ENCODE measurements at places on chromosomes 2 and 18.

DNA sequence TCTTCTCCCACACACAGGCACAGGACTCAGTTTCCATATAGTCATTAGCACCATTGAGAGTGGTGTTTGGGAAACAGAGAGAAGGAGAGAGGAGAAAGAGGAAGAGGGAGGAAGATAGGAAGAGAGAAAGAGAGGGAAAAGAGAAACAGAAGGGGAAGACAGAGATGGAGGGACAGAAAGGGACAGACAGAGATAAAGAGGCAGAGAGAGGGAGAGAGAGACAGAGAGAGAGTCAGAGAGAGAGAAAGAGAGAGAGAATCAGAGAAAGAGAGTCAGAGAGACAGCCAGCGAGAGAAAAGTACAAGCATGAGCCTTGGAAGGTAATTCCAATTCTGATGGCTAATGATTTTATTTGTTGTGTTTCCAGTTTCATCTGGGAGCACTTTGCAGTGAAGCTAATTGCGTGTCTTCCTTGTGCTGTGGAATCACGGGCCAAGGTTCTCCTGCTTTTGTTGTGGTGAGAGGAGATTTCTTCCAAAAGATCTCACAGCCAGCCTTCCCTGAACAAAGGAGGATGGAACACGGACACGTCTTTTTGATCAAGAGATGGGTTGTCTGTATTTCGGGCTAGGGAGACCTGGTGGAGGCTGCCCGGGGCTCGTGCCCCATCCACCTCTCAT, 153.6 kb upstream of the TWIST2 start:
- DNase-seq, result no peak

GRCh38 chr2:8000870-8001269, 681.0 kb upstream of the ID2 start:
- DNase-seq, result no peak

GRCh38 chr18:55106466-55106865, 147.2 kb upstream of the CCDC68 start:
- DNase-seq, result no peak

DNA sequence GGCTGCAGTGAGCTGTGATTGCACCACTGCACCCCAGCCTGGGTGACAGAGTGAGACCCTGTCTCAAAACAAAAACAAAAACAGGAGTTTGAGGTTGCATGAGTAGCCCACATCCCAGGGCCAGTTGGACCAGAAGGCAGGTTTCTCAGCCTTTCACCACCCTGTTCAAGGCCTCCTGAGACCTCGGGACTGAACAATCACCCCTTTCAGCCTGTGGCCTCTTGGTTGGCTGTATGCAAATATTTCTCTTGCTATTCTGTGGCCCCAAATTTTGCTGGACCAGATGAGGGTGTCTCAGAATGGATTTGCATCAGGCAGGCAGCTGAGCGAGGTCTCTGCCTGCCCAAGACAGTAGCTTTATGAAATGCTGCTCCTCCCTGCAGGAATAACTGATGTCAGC, 56.9 kb downstream of the DPYSL5 start:
- no peak for DNase-seq

- peak; percentile 51 for DNase-seq
Observed at GRCh38 chr2:62577994-62578781, 72.2 kb upstream of the TMEM17 start.

DNA sequence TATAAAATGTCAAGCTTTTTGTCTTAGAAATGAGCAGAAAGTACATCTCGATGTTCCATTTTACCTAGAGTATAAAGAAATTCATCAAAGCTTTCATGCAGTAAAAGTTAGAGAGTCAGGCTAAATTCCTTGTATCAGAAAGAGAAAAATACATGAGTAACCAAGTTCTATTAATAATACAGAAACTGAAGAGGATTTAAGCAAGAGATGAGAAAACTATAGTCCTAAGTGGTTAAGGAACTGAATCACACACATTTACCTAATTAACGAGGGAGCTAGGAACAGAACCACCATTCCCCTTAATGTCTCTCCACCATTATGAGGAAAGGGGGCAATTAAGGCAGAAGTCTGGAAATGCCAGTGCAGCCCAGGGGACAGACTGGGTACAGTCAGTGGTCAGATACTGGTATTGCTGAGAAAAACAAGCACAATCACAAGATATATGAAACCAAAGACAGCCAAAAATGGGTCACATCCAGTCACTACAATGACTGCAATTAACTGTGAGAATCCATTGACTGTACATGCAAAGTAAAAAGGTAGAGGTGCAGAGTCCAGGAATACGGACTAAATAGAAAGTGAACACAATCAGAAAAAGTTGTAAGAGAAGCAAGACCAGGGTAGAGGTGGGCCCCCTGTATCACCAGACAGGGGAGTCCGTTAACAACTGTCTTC, 23.9 kb downstream of the MAP4K3 start:
- no peak for DNase-seq

GRCh38 chr2:46555011-46555410, 75.6 kb downstream of the TMEM247 start:
- no peak for DNase-seq

DNA sequence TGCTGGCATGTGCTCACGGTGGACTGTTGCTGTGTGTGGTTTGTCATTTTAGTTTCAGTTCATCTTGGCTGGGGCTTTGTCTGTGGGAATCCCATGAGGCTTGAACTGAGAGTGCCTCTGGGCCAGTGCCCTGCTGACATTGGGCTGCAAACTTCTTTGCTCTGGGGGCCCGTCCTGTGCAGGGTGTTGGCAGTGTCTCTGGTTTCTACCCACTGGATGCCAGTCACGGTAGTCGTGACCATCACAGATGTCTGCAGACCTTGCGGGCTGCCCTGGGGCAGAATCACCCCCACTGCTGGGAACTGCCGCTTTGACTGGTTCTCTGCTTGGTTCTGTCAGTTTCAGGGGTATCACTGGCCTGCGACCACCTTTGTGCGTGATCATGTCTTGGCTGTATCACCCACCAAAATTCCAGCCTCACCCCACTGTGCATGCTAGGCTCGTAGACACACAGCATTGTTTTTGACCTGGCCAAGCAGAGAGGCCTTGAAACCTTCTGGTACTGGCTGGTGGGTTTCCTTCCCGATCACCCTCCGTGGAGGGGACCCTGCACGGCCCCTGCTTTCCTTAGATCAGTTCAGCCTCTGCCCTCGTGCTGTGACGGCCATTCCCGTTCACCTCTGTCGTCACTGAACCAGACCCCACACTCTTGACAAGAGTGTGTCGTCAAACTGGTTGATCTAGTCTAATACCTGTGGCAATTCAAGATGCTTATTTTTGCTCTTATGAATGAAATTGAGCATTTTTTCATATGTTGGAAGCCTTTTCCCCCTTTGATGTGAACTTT, 57.6 kb downstream of the KCNG2 start:
- DNase-seq, result no peak

DNA sequence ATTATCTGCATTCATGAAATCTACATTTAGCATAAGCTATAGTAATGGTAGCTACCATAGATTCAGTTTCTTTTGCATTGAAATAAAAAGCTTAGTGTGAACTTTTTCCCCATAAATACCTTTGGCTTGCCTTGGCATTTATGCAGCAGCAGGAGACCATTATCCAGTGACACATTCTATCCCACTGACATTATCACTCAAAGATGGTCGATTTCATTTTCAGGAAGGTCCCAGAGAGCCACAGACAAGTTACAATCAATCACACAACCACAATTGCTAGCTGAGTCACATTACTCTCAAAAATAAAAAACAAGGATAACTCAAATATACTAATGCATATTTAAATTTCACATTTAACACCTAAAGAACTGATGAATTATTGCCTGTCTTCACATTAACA, 512.7 kb upstream of the CDH2 start:
- DNase-seq, result no peak

DNA sequence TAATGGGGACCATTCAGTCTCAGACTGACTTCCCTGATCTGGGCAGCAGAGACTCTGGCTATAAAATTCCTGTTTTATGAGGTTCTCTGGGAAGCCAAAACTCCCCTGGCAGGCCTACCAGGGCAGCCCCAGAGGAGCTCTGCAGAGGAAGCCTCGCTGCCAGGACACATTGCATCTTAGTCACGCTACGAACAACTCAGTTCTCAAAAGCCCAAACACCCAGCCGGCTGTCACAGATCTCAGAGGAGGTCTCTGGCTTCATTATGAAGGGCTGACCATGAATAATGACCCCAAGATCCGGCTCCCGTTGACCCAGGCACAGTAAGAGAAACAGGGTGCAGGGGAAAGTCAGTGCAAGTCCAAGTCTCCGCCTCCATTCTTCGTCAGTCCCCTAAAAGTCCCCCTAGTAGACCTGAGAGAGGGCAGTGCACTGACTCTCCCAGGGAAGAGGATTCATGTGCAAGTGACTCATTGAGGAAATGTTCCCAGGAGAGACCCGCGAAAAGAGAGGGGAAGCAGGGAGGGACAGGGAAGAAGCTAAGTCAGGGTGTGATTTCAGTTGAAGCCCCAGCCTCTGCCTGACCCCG, 212.3 kb downstream of the CYP26B1 start:
- DNase-seq, result no peak

DNA sequence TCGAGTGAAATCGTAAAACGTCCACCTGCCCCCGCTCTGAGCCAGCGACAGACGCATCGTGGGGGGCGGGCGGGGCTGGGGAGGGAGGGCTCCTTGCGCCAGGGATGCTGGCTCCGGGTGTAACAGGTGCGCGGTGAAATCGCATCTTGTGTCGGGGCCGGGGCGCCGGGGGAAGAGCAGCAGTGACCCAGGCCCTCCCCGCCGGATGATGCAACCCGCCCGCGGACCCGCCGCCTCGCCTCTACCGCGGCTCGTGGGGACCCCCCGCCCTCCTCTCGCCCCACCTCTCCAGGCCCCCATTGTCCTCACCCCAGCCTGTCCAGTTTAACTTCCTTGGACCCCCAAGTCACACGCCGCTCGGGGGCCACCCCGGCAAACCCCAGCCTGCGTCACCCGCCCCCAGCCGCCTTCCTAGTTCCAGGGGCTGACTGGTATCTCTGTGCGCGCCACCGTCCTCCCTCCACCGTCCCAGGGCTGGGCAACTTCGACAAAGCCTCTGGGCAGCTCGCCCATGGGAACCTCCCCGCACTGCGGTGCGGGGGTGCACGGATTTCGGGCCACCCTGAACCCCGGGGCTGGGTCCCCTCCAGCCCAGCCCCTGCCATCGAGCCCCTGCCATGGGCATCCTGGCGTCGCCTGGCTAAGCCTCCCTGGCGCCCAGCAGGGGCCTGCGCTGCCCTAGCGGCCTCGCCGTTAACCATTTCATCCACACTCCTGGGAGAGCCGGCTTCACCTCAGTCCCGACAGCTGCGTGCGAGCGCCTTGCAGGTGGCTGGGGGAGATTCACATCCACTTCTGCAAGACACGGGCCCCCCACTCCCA, 799 bp upstream of the KIF1A start:
- DNase-seq, result no peak

DNA sequence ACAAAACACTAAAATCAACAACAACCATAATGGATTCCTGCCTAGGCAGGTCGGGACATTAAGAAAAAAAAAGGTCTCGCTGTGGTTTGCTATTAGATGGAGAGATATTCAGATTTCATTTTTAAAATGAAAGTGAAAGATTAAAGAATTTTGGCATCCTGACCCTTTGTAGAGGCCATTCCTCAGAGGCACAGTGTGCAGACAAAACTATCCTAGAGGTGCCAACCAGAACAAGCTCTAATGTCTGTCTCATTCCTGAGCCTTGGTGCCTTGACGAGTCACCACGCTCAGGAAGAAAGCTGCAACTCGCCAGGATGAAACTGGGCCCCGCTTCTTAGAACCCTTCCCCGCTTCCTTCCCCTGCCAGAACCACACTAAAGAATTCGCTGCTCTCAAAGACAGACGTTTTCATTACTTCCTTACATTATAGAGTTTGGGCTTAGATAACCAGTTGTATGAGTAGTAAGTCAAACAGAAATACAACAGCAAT, 156.0 kb downstream of the TGIF1 start:
- DNase-seq, result peak; percentile 23

GRCh38 chr2:172096626-172097547, 5.8 kb downstream of the DLX2 start:
- peak; percentile 82 for DNase-seq

- DNase-seq, result no peak
Observed at GRCh38 chr2:23518481-23519333, 133.7 kb downstream of the KLHL29 start.

GRCh38 chr2:186695081-186695756, 1.4 kb downstream of the FAM171B start:
- DNase-seq, result peak; percentile 31

- no peak for DNase-seq
Observed at GRCh38 chr2:232276733-232277313, 101.7 kb upstream of the ALPP start.

DNA sequence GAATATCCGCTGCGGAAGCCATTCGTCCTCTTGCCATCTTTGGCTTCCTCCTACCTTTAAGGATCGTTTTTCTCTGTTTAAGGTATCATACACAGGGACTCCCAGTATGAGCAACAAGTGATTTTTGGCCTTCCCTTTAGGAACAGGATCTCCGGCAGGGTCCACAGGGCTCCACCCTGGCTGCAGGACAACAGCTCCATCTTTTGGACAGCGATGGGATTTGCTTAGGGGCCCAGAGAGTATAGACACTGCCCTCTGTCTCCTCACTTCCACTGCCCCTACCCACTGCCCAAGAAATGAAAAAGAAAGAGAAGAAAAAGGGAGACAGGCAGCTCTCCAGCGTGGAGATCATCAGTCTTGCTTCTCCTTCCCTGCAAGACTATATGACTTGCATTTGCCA, 224.5 kb downstream of the UXS1 start:
- DNase-seq, result no peak

GRCh38 chr18:26304511-26304910, 78.3 kb downstream of the TAF4B start:
- no peak for DNase-seq

GRCh38 chr2:6054161-6054671, 362.0 kb downstream of the SOX11 start:
- no peak for DNase-seq

DNA sequence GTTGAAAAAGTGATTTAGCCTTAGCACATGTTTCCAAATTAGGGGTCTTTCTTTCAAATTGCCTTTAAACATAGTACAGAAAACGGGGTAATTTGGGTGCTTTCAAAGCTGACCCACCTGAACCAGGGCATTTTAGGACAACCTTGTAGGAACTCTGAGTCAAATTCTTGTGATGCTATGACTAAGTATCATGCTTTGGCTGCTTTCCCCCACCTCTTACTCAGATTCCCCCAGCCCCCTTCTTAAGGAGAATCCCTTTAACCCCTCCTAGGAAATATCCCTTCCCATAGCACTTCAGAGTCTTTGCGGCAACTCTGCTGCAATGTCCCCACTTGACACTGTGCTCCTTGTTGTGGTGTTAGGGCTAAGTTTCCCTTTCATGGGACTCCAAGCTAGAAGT, 18.6 kb upstream of the KLF7 start:
- DNase-seq, result no peak

GRCh38 chr2:68974251-68974650, at the start of gene GKN1:
TSS of gene GKN1 (plus strand) at chr2:68974636. CDS start at chr2:68974678, 42 bp downstream.
- DNase-seq, result no peak

Data from hepatic stellate cell (primary cell).